ENCODE measurements at places on chromosomes 4 and X.

GRCh38 chrX:17616936-17617335, 120.4 kb upstream of the SCML1 start:
- no peak for DNase-seq

DNA sequence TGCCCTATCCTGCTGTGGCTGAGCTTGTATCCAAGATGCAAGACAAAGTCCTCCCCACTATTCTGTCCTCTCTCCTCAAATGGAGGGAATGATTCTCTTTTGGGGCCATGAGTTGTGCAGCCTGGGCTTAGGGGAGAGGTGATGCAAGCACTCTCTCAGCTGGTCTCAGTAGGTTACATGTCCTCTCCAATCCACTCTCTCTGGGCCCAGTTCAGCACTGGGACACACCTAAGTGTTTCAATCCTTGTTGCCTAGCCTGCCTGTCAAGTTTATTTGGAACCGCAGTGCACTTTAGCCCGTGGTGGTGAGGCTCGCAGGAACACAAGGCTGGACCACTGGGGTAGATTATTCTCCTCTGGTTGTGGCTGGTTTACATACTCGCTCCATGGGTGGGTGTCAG, 23.8 kb upstream of the TMPRSS11D start:
- no peak for DNase-seq

GRCh38 chr4:151304755-151305154, 20.6 kb downstream of the SH3D19 start:
- no peak for DNase-seq

- no peak for DNase-seq
These were observed 136.5 kb upstream of the AADAT start for GRCh38 chr4:170226288-170226687.

- no peak for DNase-seq
These were observed 339.9 kb upstream of the NOCT start for GRCh38 chr4:138675685-138676084.

DNA sequence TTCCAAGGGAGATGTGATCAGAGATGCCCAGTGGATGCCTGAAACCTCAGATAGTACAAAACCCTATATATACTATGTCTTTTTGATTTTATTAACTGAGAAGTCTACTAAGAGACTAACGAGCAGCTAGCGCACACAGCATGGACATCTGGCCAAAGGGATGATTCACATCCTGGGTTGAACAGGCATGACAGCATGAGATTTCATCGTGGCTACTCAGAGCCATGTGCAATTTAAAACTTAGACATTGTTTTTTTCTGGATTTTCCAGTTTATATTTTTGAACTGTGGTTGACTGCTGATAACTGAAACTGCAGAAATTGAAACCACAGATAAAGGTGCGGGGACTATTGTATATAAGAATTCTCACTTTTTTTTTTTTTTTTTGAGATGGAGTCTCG, 2252.9 kb upstream of the AGA start:
- DNase-seq = peak; percentile 27

- no peak for DNase-seq
These were observed 56.0 kb downstream of the MED28 start for GRCh38 chr4:17670423-17670822.

DNA sequence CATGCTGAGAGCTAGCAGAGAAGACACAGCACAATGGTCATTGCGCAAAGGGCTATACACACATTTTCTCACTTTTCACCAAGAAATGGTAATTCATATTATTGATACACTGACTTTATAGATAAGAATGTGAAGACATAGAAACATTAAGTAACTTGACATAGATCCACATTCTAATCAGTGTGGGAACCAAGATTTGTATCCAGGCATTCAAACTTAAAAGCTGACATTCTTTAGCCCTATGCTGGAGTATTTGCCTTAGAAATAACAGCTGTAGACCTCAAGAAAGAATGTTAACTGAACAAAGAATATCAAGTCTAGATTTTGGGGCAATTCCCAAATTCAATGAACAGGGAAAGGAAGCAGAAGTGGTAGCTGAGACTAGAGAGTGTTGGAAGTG, 384.8 kb downstream of the IL15 start:
- no peak for DNase-seq

GRCh38 chr4:88705805-88706492, 8.3 kb upstream of the NAP1L5 start:
- DNase-seq = peak; percentile 44

- no peak for DNase-seq
These were observed 504 bp upstream of the PDLIM3 start for GRCh38 chr4:185535612-185536410.

DNA sequence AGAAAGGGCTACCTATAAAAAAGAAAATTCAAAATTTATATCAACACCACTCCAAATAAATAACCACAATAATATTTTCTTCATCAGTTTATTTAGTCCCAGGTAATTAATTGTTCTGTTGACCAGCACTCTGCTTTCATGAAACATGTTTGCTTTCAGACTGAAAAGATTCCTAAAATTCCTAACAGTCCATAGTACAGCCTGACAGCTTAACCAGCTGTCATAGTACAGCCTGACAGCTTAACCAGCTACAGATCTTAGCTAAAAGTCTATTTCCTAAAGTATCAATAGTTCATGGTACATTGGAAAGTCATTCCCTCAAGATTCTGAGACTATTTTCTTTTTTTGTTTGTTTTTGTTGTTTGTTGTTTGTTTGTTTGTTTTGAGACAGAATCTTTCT, 144.1 kb upstream of the DDX53 start:
- DNase-seq = no peak

- DNase-seq = no peak
These were observed 66.9 kb upstream of the ATP6AP2 start for GRCh38 chrX:40513835-40514234.

GRCh38 chr4:9903317-9903716, 118.0 kb downstream of the SLC2A9 start:
- DNase-seq = no peak

- DNase-seq = peak; percentile 79
These were observed 35.4 kb downstream of the IGFBP7 start for GRCh38 chr4:57074744-57075143.

GRCh38 chrX:12441381-12442128, 303.3 kb downstream of the FRMPD4 start:
- peak; percentile 85 for DNase-seq
